Endothelial cell of umbilical vein (primary cell): ENCODE measurements at places on chromosomes 4 and X. TPM values are rescaled to one million over a fixed set of nuclear protein-coding genes. Genes with fewer than 3 reads are reported as not detected.

CLTRN gene
- 0.04 TPM in 1 of 2 replicates, not detected in the other for polyA plus RNA-seq

IL2RG gene
- 0.07 TPM in 1 of 2 replicates, not detected in the other for polyA plus RNA-seq

ADGRL3 gene
- not detected in 2 replicates for polyA plus RNA-seq

- DNase-seq = no peak
These were observed 84.5 kb upstream of the ARHGEF9 start for GRCh38 chrX:63869506-63869905.

GRCh38 chr4:159250751-159251325, 148.0 kb downstream of the RAPGEF2 start:
- DNase-seq = no peak

HGFAC gene
- polyA plus RNA-seq = 0.24 and 0.36 TPM in 2 replicates

DNA sequence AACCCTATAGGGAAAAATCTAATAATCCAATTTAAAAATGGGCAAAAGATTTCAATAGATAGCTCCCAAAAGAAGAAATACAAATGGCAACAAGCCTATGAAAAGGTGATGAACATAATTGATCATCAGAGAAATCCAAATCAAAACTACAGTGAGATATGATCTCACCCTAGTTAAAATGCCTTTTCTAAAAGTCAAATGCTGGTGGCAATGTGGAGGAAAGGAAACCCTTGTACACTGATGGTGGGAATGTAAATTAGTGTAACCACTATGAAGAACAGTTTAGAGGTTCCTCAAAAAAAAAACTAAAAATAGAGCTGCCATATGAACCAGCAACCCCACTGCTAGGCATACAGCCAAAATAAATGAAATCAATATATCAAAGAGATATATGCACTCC, 44.5 kb downstream of the STPG2 start:
- no peak for DNase-seq

QRFPR gene
- polyA plus RNA-seq = not detected in 2 replicates

- DNase-seq = peak; percentile 43
These were observed 106.9 kb downstream of the MAML3 start for GRCh38 chr4:140047017-140047640.

FAM133A gene
- polyA plus RNA-seq = not detected in 2 replicates

- no peak for DNase-seq
These were observed 176.3 kb upstream of the PITX2 start for GRCh38 chr4:110799211-110799610.

GPR34 gene
- not detected in 2 replicates for polyA plus RNA-seq

CHST7 gene
- 4.5 and 5.2 TPM in 2 replicates for polyA plus RNA-seq

TGIF2LX gene
- polyA plus RNA-seq = not detected in 2 replicates

DNA sequence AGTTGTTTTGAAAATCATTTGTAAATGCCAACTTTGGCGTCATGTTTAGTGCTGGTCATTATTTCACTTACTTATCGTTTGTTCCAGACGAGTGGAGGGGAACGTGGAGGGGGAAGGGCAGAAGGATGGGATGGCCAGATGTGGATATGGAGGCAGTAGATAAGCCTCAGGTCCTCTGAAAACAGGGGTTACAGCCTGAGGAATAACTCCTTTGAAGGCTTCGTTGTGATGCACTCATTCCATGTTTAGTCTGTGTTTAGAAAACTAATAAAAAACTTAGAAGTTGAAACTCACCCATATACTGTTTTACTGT, 1.1 kb downstream of the MOB1B start:
- DNase-seq = peak; percentile 63

UCHL1 gene
- 915 and 1,128 TPM in 2 replicates for polyA plus RNA-seq

DDIT4L gene
- polyA plus RNA-seq = 0.62 and 0.73 TPM in 2 replicates

C4orf50 gene
- polyA plus RNA-seq = not detected in 2 replicates

GRCh38 chr4:6983544-6984142, 59.5 kb upstream of the TADA2B start:
- DNase-seq = peak; percentile 85

SMARCA1 gene
- polyA plus RNA-seq = 5.5 and 8.3 TPM in 2 replicates

ZMAT1 gene
- 1.8 and 2.4 TPM in 2 replicates for polyA plus RNA-seq

- no peak for DNase-seq
These were observed 7.4 kb downstream of the LPAR4 start for GRCh38 chrX:78754917-78755316.

GPRASP2 gene
- polyA plus RNA-seq = 3.7 and 4.9 TPM in 2 replicates

ENPP6 gene
- not detected in 2 replicates for polyA plus RNA-seq

- peak; percentile 60 for DNase-seq
These were observed 71.8 kb upstream of the NR3C2 start for GRCh38 chr4:148514041-148514440.

PLAC1 gene
- 2.4 and 2.8 TPM in 2 replicates for polyA plus RNA-seq

RAB41 gene
- not detected in 2 replicates for polyA plus RNA-seq
